GM06990 (cell line): ENCODE measurements at places on chromosomes 6 and 20.

DNA sequence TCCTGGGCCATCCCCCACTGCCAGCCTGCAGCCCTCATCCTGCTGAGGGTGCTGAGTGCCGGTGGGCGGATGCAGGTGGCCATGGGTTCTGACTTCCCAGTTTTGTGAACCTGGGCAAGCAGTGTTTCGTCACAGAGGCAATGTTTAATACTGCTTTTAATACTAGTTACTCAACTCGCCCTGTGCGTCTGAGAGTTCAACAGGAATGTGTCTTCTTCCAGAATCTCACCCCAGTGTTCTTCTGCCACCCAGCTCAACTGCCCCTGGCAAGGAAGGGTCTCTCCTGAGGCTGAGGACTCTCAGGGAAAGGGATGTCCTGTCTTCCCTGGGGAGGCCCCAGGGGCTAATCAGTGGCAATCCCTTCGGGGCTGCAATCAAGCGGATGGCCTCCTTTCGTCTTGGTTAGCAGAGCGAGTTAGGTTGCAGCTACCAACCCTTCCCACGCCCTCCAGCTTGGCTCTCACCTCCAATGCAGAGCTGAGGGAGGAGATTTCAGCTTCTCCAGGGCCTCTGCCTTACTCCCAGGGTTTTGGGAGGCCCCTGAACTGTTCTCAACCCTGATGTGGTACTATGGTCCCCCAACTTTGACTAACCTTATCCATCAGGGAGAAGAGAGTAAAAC, 2.0 kb downstream of the KCNK16 start:
- DNase-seq: no peak

GRCh38 chr6:156545931-156546330, 231.2 kb upstream of the ARID1B start:
- no peak for DNase-seq

DNA sequence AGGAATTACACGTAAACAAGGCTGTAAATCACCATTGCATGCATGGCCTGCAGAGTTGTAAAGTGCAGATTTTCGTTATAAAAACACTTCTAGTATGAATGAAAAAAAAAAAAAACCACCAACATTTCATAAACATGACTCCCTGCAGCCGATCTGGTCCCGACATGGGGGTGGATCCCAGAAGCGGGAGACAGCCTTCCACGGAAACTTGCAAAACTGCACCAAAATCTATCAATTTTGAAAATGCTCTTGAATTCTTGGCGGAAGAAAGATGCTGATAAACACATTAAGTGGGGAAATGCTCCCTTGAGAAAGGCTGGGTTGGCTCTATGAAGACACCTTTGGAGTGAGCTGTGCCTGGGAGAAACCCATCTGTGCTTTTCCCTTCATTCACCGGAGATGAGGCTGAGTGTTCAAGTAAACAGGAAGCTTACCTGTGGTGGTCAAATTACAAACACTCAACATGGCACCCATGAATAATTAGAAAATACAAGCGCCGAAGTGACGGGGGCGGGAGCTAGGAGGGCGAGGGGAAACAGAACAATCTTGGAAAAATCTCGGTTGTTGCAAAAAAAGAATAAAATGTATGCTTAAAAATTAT, 845 bp upstream of the ANKRD60 start:
- no peak for DNase-seq

DNA sequence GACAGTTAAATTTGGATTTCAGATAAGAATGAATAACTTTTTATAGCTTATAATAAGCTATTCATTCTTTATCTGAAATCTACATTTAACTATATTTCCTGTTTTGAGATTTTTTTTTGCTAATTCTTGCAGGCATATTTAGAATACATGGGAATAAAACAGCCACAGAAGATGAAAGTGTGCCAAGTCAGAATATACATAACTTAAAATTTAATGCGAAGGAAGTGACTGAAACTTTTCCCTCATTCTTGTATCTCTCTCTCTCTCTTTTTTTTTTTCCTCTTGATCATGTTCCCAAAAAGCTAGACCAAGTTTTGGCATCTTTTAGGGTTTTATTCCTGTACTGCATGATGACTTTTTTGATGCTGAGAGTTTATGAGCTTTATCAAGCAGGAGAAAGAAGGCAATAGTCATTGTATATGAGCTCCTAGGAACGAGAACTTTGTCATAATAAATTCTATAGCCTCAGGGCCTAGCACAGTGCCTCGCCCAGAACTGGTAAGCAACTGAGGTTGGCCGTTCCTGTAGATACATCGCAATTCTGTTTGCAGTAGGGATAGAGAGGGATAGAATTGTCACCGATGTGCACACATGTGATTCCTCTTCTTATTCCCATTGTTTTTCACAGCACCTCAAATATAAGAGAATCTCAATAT, 205.2 kb downstream of the MYLK4 start:
- no peak for DNase-seq

GRCh38 chr6:25558155-25558817, 93.7 kb upstream of the SCGN start:
- no peak for DNase-seq

DNA sequence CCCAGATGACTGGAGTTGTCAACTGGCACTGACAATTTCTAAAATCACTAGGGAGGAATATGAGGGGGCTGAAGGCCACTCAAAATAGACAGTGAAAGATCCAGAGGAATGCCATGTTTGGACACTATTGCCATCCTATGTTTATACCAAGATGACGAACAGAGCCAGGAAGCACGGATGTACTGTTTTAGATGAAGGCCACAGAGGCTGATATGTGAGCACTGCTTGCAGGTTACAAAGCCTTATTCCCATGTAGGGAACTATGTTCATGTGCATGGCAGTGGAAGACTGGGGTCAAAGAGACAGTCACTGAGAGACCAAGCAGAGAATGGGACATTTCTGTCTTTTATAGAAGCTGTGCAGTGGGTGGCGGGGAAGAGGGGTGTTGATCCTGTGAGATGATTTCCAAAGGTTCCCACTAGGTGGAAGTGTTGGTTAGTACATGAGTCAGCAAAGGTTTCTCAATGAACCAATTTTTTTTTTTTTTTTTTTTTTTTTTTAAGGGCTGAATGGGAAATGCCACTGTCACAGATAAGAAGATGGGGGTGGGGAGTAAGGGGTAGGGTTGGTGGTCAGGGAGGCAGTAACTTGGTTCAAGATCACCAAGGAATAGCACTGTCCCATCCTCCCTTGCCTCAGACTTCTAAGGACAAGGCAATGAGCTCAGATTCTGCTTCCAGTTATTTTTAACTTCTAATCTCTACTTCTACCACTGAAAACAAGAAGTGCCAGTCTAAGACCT, 46.7 kb upstream of the MOCS1 start:
- no peak for DNase-seq

- no peak for DNase-seq
These were observed 462.5 kb upstream of the AGPAT4 start for GRCh38 chr6:161736326-161736725.

DNA sequence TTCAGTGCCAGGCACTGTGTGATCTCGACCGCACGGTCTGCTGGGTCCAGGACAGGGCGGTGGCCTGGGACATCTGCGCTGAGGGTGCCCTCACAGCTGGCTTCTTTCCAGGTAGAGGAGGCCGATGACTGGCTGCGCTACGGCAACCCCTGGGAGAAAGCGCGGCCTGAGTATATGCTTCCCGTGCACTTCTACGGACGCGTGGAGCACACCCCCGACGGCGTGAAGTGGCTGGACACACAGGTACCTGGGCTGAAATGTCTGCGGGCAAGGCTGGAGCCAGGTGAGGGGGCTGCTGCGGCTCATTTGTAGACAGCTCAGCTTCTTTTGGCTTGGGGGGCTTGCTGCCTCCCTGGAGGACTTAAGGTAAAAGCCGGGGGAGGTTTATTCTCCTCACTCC, 26.6 kb downstream of the PYGB start:
- no peak for DNase-seq

DNA sequence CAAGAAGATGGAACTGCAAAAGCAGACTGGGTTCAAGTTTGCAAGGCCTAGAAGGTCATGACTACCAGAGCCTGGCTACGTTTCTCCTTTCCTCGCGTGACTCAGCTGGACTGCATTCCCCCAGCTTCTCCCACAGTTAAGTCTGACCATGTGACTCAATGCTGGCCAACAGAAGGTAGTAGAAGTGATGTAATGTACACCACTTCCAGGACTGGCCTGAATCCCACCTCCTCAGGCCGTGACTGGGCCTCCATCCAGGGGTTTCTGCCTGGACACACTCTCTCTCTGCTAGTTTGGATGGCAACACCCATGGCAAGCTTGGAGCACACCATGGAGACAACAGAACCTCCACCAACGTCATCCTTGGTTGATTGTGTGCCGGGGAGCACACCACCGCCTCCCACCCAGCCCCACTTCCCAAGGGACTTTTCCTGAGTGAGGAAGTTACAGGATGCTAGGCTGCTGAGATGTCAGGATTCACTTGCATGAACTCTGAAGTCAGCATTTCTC, 112.0 kb upstream of the CDYL start:
- no peak for DNase-seq

DNA sequence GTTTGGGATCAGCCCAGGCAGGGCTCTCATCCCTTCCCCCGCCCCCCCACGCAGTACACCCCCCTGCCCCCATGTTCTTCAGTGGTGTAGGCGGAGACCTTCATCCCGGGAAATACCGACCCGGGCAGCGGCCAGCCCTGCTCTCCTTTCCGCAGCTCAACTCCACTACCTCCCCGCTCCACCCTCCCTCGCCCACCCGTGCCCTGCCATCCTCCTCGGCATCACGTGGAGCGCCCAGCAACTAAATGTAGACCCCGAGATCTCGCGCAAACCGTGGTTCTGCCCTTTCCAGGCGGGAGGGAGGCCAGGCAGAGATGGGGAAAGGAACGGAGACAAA, 1932.2 kb upstream of the DEFB115 start:
- DNase-seq: no peak

- DNase-seq: no peak
These were observed 24.4 kb downstream of the CAP2 start for GRCh38 chr6:17417817-17418216.

GRCh38 chr6:1208876-1209275, 103.0 kb upstream of the FOXQ1 start:
- DNase-seq: no peak

GRCh38 chr6:168890981-168891365, 362.7 kb downstream of the THBS2 start:
- DNase-seq: no peak

DNA sequence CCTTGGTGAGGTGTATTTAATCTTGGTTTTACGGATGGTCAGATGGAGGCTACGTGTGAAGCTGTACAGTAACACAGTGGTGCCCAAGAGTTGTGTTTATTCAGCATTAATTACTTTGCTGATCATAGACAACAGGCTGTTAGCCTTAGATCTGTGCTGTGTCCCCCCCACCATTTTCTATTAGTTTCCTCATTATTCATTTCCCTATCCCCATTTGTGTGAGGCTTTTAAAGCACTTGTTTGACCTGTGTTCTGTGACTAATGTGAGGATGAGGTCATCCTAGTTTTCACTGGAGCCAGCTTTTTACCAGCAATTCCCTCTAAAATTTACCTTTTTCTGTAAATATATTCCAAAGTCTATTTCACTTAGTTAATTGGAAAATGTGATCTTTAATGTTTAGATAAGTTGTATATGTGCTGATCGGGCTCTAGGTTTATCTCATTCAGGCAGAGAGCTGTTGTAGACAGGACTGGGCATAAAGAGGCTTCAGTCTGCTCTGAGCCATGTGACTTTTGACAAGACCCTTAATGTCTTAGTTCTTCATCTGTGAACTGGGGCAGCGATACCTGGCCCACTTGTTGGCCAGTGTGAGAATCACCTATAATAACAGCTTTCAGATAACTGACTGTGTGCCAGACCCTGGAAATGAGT, 8.4 kb downstream of the MAPRE1 start:
- no peak for DNase-seq

GRCh38 chr6:137697267-137697938, 169.7 kb upstream of the TNFAIP3 start:
- no peak for DNase-seq

DNA sequence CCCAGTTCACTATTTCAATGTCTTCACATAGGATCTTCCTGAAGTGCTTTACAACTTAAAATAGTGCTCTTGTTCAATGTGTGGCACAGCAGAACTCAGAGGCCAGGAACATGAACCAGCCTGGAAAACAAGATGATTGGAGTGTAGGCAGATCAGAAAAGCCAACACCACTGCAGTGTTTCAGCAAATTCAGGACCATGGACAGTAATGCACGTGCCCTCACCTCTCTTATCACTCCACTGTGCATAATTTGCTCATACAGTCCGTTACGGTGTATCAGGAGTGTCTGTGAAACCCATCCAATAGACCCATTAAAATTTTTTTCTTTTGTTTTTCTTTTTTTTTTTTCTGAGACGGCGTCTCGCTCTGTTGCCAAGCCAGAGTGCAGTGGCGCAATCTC, 27.6 kb upstream of the HACE1 start:
- no peak for DNase-seq

DNA sequence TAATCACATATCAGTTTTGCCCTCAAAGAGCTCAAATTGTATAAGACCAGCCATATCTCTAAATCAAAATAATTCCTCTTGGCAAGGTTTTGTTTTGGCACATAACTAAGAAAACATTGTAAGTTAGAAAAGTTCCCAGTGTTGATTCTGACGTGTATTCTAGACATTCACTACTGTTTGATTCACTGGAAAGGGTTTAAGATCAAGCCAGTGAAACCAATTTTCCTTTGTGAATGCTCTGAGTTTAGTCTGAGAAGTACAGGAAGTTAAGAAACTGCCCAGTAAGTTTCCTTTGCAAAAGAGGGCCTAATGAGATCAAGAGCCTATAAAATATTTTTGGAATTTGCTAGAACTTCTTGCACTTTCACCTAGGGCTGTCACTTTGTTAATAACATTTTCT, 143.0 kb downstream of the FNDC1 start:
- DNase-seq: no peak

DNA sequence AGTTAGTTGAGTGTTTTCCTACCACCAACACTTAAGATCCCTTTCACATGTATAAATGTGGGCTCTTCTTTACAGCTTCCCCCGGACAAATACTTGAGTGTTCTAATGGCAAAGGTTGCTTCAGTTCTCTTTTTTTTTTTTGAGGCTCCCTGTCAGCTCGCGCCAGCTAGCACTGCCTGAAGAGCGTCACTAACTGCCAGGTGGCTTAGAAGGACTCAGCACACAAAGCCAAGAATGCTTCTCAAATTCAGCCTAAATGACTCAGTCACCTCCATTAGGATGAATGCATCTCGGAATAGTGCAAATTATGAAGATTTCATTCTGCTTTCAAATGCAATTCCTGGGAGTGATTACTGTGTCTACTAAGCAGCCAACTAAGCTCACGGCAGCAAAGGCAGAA, 150.7 kb upstream of the BTBD3 start:
- DNase-seq: no peak

DNA sequence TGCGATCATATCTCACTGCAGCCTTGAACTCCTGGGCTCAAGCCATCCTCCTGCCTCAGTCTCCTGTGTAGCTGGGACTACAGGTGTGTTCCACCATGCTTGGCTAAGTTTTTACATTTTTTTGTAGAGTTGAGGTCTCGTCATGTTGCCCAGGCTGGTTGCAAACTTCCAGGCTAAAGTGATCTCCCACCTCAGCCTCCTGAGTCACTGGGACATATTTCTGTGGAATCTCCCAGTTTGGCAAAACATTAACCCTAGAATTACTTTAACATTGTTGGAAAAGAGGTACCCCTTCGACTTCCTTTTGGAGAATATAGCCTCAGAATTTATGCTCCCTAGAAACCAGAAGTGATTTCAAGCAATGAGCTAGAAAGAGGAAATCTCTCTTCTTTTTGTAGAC, 57.2 kb downstream of the SHLD1 start:
- DNase-seq: no peak
